ENCODE measurements at places on chromosomes 4 and X.
A peak's percentile ranks its signal among the peaks of the same experiment; 100 is the strongest.

GRCh38 chr4:10120943-10121567 is 4.5 kb upstream of the WDR1 start:
- no peak for DNase-seq

- DNase-seq: no peak
Observed at GRCh38 chr4:103032574-103032973, 13.1 kb upstream of the SLC9B1 start.

DNA sequence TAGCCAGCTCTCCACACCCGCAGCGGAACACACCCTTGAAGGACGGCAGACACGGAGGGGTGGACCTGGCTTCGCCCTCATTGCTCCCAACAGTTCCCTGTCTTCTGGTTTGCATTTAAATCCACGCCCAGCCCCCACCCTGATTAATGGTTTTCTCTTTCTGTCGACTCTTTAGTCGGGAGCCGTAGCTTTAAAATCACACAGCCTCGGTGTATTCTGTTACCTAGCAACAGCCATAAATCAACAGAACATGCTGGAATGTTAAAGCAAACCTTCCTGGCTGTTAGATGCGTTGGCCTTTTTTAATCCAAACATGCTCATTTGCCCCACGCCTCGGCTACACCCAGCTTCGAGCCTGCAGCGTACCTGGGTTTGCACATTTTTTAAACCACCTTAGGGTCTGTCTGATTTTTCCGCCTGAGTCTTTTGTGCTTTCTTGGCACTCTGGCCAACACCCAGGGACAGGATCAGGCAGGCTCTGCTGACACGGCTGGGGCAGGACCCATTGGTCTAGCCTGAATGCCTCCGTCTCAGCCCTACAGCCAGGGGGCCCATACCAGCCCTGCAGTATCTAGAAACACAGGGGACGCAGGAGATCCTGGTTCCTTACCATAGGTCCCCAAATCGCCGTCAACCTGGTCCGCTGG is 21.4 kb upstream of the PPP2R2C start:
- DNase-seq: no peak

GRCh38 chrX:45348296-45348695 is 147.6 kb upstream of the DIPK2B start:
- DNase-seq: no peak

GRCh38 chr4:167021545-167022155 is 212.6 kb downstream of the SPOCK3 start:
- peak; percentile 84 for DNase-seq

DNA sequence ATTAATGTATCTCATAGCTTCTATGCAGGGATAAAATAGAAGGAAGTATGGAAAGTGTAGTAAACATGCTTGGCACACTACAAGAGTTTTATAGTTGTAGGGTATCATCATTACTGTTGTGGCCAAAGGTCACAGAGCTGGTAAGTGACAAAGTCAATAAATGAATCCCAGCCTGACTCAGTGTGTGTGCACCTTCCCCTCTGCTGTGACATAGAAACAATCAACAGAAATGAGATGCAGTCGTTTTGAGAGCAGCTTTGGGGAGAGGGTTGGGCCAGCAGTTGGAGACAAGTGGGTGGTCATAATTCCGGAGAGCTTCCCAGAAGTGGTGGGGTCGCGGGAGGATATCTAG is 82.4 kb upstream of the RBPJ start:
- no peak for DNase-seq

DNA sequence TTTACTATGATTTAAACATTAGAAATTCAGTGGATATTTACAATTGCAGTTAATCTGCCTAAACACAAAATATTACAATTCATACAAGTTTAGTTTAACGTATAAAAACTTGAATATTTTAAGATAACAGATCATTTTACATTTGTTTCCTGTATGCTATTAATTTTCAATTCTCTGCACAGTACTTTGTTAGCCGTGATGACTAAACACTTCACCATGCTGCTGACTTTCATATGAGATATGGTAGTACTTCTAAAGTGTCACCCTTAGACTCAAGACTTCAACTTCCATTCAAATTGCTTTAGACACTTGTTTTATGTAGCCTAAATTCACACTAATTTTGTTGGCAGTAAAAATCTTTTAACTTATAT is 1646.4 kb upstream of the ADGRL3 start:
- DNase-seq: no peak

DNA sequence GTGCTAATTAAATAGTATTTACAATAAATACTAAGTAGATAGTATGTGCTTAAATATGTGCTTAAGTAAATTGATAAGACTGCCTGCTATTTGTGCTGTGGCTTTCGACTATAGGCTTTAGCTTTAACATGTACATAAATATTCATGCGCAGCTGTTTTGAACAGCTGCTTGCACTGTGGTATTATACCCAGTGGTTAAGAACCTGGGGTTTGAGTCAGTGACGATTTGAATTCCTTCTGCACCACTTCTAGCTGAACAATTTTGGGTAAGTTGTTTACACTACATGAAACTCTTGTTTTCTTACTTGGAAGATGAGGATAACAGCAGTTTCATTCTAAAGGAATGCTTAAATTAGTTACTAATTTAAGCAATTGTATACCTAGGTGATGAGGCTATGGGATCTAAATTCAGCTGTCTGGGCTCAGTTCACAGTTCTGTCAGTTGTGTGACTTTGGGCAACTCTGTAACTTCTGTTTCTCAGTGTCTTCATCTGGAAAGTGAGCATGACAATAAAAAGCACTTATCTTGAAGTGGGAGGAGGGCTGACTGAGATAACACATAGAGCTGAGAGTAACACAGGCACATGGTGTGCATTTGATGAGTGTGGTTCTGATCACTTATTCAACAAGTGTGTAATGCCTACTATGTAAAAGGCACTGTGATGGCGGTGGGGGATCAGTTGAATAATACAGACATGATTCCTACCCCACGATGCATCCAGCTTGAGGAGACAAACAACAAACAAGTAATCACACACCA is 37.0 kb downstream of the HPGDS start:
- no peak for DNase-seq

DNA sequence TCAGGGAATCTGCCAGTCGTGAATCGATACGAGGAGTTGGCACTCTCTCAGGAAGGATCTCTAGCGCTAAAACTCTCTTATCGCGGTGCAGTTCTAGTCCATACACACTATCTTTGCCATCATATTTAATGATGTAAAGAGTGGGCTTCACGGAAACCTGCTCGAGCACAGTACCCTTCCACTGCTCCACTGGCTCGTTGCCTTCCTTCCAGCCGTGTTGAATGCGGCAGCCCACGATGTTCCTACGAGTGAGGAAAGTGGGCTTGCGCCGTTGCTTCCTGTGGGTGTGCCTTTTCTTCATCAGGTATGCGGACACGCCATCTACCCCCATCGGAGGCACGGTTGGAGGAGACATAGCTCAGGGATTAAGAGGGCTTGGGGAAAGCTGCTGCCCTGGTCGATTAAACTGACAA is 661 bp downstream of the SPIN4 start:
- DNase-seq: no peak

DNA sequence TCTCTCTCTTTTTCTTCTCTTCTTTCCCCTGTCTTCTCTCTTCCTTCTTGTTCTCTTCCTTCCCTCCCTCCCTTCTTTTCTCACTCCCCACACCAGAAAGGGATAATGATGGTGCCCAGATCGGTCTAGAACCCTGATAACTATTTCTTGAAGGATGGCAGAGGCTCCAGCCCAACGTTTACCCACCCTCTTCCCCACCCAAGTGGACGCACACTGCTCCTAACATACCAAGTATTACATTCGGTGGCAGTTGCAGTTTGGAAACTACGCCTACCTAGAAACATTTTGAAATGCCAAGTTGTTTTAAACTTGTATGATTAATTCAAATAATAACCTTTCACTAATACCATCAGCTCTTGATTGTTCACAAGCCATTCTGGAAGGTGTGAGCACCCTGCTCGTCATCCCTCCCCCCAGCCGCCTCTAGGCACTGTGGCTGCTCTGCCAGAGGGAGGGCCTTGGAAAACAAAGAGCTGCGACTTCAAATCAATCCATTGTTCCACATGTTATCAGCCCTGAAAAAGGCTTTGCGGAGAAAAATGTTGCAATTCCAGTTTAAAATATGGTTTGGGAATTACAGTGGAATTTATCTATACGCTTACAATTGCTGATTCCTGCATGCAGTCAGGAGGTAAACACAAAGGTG is 1017.5 kb upstream of the TENM3 start:
- DNase-seq: no peak

- no peak for DNase-seq
Observed at GRCh38 chr4:151458148-151458547, 49.2 kb downstream of the FHIP1A start.

- peak; percentile 85 for DNase-seq
Observed at GRCh38 chr4:2811830-2812611, 19.1 kb downstream of the SH3BP2 start.

GRCh38 chrX:111264385-111264784 is 5.9 kb downstream of the CAPN6 start:
- no peak for DNase-seq

DNA sequence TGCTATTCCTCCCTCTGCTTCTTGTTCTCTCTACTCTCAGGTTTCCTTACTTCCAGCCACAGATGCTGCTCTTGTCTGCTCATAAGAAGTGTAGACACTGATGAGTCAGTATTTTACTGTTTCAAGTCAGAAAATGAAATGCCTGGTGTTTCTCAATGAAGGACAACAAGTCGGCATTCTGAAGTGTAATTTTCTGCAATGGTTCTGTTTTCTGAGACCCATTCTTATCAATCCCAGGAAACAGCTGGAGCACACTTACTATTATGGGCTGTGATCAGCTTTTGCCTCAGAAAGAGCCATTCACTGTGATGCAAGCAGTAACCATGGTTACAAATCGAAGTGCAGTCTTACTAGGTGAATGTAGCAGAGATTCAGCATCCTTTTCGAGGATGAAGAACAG is 42.0 kb downstream of the SLC4A4 start:
- no peak for DNase-seq

GRCh38 chrX:11397680-11398079 is 104.5 kb downstream of the AMELX start:
- DNase-seq: no peak

GRCh38 chrX:74535408-74536151 is 78.8 kb downstream of the RLIM start:
- peak; percentile 76 for DNase-seq

DNA sequence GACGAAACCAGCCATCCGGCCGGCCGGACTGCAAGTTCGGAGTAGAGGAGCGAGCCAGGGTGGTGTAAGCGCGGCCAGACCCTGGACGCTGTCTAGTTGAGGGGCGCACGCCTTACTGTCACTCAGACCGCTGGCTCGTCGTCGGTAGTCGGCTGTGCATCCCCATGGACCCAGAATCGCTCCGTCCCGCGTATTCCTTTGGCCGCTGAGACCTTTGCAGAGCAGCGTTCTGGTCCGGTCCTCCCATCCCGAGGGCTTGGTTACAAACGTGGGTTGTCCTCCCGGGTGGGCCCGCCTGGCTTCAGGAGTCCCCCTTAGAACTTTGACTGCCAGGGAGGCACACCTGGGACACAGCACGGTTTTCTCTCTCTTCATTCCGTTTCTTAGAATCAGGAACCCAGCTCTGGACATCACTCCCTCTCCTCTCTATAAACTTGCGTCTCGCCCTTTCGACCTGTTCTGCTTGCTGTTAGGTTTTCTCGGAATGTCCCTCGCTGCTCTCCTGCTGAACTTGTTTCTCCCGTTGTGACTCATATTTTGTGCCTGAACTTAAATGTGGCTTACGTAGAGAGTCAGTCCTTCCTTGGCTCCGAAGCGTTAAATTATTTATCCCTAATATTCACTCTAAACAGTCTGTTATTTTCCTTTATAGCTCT is 672 bp downstream of the PGM2 start:
- DNase-seq: no peak

GRCh38 chrX:63434665-63435064 is 83.5 kb upstream of the SPIN4 start:
- DNase-seq: no peak

DNA sequence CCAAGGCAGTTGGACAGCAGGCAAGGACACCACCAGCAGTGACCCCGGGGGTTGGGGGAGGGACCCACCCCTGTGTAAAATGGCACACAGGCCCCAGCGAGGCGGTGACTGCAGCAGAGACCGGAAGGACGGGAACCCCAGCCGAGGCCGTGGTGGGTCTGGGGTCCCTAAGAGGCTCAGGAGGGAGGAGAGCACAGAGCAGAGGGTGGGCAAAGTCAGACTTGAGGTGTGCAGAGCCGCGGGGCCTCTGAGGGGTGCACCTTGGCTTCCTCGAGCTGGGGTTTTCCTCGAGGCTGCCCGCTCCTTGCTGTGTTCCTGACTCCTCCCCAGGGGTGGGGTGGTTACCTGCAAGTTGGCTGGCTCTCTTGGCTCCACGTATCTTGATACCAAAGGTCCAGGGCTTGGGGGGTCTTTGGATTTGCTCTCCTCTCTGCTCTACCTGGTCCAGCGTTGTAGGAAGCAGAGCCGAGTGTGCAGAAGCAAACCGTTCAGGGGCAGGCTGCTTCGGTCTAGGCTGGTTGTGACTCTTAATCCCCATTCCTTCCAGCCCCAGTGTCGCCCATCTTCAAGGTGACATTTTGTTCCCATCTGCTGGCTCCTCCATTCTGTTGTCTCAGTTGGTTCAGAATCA is 37.9 kb upstream of the SORCS2 start:
- DNase-seq: peak; percentile 51

- DNase-seq: no peak
Observed at GRCh38 chrX:41332408-41333002, 1.5 kb upstream of the DDX3X start.

- DNase-seq: no peak
Observed at GRCh38 chr4:95165926-95166524, 382.7 kb downstream of the UNC5C start.

- DNase-seq: no peak
Observed at GRCh38 chr4:113732967-113733527, 28.5 kb downstream of the CAMK2D start.

DNA sequence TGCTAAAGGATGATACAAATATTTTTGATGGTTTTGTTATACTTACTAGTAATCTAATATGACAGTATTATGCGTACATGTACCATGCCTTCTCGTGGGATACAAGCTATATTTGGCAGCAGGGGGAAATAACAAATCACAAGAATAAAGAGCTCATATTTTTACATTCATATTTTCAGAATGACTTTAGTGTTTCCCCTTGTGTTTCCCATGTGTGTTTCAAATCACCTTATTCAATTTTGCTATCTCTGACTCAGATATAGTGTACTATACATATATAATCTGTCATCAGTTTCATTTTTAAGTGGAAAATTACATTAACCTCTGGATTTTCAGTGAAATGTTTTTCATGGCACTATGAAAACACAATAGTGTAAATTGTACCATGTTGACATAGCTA is 146.8 kb downstream of the RPA4 start:
- no peak for DNase-seq

All from suprapubic skin (tissue), 4 donors.